Substantia nigra (tissue), 51 donors: ENCODE measurements at places on chromosomes 4 and X.

DNA sequence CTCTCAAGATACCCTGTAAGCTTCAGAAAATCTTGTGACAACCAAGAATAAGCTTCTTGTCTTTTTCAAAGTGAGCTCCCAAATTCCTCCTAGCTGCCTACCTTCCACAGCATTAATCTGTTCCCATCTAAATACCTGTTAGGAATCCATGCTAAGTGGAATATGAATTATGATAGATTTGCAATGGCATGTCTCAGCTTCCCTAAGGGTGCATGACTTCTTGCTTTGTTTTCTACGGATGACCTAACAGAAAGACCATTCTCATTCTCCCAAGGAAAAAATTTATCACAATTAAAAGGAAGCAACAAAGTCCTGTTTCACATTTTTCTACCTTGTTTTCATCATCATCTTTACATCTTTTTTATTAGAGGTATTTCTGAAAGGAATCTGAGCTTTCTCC lies 532.7 kb downstream of the GRXCR1 start:
- no peak for DNase-seq

GRCh38 chrX:18354369-18355223 lies at the start of gene SCML2:
SCML2 (minus strand) TSS chrX:18354688; CDS start chrX:18334071, 20,617 bp downstream.
- peak; percentile 5 for DNase-seq

DNA sequence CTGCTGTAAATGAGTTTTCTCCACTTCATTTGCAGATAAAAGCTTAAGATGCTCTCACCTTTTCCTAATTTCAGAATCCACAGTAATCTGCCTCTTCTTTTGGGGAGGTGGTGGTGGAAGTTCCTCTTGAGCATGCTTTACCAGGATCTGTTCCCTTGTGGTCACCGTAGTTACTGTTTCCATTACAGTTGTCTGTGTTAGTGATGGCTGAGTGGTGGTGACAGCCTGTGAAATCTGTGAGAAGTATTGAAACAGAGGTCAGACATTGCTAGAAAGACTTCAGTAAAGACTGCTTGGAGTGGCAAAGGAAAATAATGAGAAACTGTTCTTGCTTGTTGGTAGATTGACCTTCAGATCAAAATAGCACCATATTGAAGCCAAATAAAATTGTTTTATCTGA lies 666.2 kb downstream of the DMD start:
- DNase-seq = no peak

- DNase-seq = no peak
Measured at GRCh38 chr4:152643153-152644035, 36.4 kb downstream of the TMEM154 start.

DNA sequence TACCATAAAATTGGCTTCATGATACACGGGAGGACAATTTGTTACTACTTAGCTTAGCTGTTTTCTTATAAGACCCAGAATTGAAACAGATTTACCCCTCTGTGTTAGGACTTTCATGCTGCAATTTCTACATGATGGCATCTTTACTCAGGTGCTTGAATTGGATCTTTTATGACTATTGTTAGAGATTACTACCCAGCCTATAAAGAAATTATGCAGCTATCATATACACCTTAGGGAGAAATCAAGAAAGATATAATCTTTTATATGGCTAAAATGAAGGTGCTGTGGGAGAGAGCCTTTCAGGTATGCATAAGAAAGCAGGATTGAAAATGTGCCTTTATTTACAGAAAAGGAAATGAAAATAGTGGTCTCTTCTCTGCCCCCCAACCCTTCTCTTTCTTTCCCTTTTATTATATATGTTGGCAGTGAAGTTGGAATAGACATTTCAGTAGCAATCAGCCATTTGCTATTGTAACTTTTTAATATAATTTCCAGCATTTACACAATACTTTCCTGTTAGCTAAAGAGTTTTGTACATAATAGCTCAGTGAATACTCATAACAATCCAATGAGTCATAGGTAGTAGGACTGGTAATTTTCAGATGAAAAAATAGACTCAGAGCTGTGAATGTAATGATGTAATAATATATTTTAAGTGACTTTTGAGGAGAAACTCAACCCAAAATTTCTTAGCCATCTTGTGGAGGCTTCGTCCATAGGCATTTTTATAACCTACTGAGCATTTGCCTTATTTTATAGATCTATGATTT lies 311.8 kb downstream of the ADGRL3 start:
- no peak for DNase-seq

- no peak for DNase-seq
Measured at GRCh38 chr4:141255016-141255415, 34.3 kb downstream of the ZNF330 start.

DNA sequence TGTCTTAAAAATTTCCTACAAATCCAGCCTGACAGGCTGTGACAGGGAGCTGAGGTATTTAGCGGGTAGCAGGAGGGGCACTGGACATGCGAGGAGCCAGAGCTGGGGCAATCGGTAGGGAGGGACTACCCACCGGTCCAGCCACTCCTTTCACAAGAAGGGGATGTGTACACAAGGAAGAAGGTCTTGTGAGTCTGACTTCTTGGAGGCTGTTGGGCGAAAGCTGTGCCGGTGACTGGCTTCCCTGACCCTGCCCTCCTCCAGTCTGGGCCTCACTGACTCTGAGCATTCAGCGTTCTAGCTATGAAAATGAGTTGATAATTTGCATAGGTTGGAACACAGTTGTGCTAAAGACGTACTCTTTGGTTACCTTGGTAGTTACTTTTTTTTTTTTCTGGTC lies 12.7 kb upstream of the CXCL8 start:
- DNase-seq = no peak

DNA sequence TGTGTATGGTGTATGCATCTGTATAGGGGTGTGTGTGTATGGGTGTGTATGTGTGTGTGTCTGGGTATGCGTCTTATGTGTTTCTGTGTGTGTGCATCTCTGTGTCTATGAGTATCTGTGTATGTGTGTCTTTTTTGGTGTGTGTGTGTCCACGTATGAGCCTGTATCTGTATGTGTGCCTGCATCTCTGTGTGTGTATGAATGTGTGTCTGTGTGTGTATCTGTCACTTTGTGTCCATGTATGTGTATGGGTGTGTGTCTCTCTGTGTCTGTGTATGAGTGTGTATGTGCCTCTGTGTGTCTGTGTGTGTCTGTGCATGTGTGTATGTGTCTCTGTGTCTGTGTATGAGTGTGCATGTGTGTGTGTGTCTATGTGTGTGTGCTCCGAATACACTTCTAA lies 24.3 kb downstream of the FAM149A start:
- no peak for DNase-seq

DNA sequence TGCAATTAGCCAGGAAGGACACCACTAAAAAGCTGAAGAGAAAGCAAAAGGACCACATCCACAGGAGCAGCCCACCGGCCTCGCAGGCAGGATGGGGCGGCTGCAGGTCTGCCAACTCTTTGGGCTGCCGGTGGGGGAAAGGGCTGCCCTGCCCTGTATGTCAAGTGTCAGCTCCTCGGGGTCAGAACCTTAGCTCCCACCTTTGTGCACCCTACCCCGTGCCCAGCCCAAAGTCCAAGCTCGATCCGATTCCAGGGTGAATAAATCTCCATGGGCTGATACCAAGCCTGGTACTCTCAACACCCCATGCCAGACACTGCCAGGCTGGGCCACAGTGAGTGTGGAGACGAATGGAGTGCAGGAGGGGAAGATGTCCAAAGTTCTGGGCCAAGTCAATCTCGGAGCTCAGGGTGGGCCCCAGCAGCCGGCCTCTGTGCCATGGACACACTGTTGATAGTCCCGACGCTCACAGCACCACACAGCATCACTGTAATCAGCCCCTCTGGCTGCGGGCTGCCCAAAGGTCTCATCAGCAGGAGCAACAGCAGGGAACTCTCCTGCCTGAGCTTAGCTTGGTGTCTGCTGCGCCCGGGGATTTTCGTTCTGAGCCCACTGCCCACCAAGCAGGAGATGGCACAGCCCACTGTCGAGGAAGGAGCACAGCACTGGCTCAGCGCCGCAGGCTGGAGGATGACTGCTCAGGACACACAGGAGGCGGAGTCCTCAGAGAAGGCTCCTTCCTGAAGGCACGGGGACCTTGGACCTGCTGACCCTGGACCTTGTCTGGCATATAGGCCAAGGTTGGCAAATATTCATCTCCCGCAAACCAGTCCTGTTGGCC lies 84.4 kb downstream of the JAKMIP1 start:
- DNase-seq = no peak

DNA sequence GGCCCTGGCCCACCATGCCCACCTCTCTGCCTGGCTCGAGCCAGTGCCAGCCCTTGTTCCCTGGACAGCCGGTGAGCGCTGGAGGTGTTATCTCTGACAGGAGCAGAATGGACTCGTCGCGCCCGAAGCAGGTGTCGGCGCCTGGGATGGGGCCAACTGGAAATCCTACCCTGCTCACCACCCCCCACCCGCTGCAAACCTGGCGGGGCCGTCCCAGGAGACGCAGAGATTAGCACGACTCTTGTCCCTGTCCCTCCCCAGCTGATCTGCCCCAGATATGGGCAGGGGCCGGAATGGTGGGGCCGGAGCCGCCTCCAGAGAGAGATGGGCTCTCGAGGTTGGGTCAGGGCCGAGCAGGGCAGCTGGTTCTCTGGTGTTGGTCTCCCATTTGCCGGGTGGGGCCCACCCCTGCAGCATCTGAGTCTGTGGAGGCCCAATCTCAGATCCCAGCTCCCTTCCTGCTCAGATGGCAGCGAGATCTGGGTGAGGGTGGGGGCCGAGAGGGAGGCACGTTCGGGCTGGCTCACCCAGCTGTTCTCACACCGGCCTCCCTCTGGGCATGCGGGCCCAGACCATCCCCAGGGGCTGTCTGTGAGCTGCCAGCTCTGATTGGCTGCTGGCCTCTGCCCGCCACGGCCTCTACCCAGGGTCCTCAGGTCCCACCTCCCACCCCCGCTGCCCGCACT lies 20.1 kb upstream of the FGFR3 start:
- DNase-seq = no peak

DNA sequence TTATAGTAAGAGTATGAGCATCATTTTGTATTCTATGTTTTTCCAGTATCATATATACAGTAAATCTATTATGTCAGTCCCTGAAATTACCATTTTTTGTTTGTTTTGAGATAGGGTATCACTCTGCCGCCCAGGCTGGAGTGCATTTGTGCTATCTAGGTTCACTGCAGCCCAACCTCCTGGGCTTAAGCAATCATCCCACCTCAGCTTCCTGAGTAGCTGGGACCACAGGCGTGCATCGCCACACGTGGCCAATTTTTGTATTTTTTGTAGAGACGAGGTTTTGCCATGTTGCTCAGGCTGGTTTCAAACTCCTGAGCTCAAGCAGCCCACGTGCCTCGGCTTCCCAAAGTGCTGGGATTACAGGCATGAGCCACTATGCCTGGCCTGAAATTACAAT lies 85.6 kb downstream of the ZNF330 start:
- no peak for DNase-seq

GRCh38 chr4:30258949-30259348 lies 461.2 kb upstream of the PCDH7 start:
- no peak for DNase-seq

- no peak for DNase-seq
Measured at GRCh38 chrX:70479922-70480659, 35.5 kb downstream of the DLG3 start.

GRCh38 chr4:64584125-64584524 lies 174.9 kb upstream of the TECRL start:
- DNase-seq = no peak

DNA sequence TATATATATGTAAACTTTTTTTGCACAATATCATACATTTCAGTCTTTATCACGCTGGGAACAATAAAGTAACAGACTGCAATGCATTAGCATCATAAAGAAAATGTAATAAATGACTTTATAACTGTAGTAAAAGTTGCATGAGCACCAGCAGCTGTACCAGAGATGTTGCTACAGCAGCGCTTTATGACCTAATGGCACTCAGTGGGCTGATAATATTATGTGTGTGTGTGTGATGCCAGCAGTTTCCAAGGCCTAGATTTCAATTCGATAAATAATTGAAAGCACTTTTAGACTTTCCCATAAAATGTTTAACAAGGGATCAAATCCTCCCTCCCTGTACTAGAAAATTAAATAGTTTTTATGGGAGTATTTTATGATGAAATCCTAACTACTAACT lies 367.6 kb upstream of the AGA start:
- no peak for DNase-seq

- DNase-seq = no peak
Measured at GRCh38 chr4:61933527-61933926, 733.4 kb downstream of the ADGRL3 start.

- no peak for DNase-seq
Measured at GRCh38 chr4:66475596-66475995, 805.3 kb upstream of the EPHA5 start.

DNA sequence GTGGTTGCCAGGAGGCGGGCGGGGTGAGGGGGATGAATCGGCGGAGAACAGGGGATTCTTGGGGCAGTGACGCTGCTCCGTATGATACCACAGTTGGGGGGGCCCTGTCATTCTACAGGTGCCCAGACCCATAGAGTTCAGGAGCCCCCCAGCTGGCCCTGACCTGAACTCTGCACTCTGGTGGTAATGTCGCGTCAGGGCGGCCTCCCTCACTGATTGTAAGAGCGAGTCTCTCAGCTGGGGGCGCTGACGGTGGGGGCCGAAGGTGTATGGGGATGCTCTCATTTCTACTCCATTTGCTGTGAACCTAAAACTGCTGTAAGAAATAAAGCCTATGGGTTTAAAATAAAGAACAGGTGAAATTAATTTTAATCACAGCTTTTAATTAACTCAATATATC lies 91.8 kb upstream of the PSAPL1 start:
- DNase-seq = no peak

- DNase-seq = no peak
Measured at GRCh38 chr4:7512946-7513345, 78.2 kb upstream of the PSAPL1 start.

GRCh38 chr4:106546370-106546769 lies 177.8 kb upstream of the GIMD1 start:
- no peak for DNase-seq

GRCh38 chr4:82898322-82899243 lies 2.0 kb upstream of the THAP9 start:
- no peak for DNase-seq

DNA sequence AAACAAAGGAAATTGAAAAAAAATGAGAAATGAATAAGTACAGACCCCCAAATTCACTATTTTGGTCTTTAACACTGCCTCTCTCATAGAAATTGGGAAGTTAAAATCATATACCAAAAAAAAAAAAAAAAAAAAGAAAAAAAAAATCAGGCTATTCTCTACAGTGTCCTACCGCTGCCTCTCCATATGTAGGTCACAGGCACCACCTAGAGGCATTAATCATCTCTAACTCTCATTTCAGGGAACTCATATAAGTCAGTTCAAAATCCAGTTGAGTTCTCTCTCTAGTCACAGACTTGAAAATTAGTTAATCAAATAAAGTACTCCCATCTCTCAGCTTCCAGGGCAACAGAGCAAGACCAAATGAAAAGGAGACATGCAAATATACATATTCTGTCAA lies 47.9 kb downstream of the COX18 start:
- no peak for DNase-seq

DNA sequence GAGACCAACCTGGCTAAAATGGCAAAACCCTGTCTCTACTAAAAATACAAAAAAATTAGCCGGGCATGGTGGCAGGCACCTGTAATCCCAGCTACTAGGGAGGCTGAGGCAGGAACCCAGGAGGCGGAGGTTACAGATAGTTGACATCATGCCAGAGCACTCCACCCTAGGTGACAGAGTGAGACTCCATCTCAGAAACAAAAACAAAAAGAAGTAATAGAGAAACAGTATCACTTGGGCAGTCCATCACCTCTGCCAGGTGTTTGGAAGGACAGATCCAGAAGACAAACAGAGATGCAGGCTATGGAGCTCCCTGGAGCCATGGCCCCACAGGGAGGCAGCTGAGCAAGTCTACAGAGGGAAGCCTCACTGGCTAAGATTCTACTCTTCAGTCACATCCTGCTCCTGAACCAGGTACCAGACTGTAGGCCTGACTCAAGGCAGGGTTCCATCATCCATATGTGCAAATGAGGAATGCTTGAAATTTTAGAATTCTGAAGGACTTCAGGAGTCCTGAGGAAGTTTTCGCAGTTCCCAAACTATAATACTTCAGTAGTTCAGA lies 81.4 kb upstream of the CPEB2 start:
- no peak for DNase-seq
